GM03348 (cell line): ENCODE measurements at places on chromosomes 3 and 15.

DNA sequence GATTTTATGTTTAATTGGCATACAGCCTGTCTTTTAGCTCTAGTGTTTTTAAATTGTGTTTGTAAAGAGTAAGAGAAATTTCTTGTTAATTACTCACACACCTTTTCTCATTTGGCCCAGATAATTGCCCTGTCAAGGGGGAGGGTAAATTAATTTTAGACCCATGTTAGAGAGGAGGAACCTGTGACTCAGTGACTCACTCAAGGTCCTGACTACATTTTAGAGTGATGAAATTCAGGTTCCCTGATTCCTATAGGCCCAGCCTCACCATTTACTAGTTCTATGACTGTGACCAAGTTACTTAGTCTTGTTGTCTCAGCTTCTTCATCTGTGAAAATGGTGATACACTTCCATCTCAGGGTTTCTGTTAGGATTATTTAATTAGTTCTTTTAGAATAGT, 125.2 kb upstream of the DPH6 start:
- DNase-seq: no peak

GRCh38 chr3:32575451-32576113, 4.9 kb upstream of the DYNC1LI1 start:
- DNase-seq: no peak

DNA sequence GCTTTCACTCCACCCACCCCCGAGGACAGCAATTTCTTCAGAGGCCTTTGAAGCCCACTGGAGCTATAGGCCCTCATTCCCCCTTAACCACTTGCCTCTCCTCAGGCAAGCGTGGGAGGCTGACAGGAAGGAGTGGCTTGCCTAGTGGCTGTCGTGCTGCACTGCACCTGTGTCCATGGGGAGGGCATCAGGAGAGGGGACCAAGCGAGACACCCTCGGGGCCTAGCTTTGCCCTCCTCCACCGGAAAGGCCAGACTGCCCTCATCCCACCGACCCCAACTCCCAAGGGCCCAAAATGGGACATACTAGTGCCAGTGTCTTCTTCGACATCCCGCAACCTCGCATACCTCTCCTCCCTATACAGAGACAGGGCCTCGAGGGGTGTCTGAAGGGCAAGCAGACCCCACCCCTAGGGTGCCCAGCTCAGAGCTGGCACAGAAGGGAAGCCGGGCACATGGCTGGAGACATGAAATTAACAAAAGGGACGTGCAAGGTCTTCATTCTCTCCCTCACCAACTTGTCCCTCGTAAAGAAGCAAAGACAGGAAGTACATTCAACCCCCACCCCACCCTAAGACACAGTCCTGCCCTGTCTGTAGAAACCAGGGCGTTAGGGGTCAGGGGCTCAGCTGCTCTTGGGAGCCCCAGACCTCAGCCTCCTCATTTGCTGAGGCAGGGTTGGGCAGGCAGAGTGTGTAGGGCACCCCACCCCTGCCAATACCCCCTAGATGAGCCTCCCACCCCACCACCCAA, 24.3 kb downstream of the VIPR1 start:
- no peak for DNase-seq

- no peak for DNase-seq
Observed at GRCh38 chr3:152390647-152391046, 121.9 kb downstream of the MBNL1 start.

DNA sequence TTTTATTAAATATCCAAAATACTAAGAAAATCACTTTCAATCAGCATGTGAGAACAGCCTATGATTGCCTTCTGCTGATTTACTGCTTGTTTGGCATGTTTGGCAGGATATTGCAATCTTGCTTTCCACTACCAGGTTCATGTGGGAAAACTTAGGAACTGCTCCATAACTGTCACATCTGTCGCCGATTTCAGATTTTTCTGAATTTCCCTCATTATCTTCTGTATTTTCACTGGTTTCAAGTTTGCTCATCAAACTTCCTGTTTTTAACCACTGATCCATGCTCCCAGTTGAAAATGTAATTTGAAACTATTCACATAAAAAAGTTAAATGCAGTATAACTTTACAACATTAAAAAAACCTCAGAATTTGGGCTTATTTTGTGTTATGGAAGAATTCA, 93.0 kb downstream of the NFKBIZ start:
- no peak for DNase-seq

DNA sequence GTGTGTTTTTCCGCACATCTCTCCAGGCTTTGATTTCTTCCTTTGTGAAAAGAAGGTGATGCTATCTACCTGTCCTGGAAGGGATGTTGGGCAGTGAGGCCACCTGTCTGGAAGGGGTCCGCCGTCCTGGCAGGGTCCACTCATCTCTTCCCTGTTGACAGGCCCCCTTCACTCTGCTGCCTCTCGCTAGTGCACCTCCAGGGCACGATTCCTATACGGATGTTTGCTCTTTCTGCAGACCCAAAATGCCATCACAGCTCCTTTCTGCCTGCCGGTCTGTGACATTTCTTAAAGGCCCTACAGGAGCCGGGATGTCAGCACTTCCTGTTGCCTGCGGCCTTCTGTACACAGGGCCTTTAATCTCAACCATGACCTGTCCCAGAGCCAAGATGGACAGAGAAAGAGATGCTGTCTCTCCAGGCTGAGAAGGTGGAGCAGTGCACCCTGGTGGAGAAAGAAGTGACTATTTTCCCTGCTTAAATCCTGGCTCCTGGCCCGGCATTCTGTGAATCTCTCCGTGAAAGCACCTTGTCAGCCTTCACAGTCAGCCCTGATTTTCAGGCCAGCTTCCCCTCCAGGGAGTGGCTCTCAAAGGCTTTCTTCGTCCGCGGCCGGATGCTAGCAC, 7.4 kb downstream of the FAM3D start:
- peak; percentile 57 for DNase-seq

GRCh38 chr3:134034005-134034785, 4.5 kb upstream of the SLCO2A1 start:
- DNase-seq: peak; percentile 51

GRCh38 chr3:186966406-186966805, 36.1 kb downstream of the ST6GAL1 start:
- DNase-seq: no peak

- peak; percentile 43 for DNase-seq
Observed at GRCh38 chr3:72347819-72348319, 500.4 kb downstream of the SHQ1 start.

DNA sequence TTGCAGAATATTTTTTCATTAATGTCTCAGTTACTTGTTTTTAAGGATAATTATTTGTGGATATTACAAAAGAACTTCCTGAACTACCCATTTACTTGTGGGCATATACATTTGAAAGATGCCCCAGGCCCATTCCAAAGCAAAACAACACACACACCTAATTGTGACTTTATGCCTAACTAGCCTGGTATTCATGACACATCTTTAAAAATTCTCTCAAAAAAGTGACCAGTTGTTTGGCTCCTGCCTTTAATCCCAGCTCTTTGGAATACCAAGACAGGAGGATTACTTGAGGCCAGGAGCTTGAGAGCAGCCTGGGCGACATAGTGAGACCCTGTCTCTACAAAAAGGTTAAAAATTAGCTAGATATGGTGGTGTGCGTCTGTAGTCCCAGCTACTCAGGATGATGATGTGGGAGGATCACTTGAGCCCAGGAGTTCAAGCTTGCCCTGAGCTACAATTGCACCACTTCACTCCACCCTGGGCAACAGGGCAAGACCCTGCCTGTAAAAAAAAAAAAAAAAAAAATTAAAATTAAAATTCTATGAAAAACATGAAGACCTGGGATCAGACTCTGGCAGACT, 51.7 kb upstream of the SLC4A7 start:
- no peak for DNase-seq

- DNase-seq: no peak
Observed at GRCh38 chr15:92819278-92820235, 80.6 kb upstream of the CHD2 start.

DNA sequence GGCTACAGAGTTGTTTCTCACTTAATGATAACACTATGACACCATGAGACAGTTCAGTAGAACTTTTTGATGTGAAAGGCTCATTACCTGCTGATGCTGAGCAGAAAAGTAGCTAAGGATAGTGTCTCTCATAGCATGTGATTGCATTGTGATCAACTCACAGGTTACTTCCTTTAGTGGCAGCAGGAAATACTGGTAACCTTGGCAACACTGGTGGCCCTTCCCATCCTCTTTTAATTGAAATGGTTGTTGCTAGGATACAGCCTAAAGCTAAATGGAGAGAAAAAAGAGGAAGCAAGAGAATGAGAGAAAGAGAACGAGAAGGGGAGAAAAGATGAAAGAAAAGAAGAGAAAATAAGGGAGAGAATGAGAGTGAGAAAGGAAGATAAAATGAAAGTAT, 204.7 kb upstream of the GAP43 start:
- no peak for DNase-seq

DNA sequence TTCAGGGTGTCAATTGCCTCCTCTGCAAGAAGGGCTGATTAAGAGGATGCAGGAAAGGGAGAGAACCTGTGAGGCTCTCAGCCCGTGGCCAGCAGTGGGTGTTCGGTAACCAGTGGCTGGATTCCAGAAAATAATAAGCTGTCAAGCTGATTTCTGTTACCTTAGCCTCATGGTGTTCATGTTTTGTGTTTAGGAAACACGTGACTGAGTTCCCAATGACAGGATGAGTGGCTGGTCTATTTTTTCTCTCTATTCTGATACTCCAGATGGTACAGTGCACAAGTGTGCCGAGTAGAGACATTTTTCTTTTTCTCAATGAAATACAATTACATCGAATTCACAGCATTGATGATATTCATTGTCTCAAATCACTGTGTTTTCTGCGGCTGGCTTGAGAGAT, 43.6 kb downstream of the EDEM1 start:
- no peak for DNase-seq

DNA sequence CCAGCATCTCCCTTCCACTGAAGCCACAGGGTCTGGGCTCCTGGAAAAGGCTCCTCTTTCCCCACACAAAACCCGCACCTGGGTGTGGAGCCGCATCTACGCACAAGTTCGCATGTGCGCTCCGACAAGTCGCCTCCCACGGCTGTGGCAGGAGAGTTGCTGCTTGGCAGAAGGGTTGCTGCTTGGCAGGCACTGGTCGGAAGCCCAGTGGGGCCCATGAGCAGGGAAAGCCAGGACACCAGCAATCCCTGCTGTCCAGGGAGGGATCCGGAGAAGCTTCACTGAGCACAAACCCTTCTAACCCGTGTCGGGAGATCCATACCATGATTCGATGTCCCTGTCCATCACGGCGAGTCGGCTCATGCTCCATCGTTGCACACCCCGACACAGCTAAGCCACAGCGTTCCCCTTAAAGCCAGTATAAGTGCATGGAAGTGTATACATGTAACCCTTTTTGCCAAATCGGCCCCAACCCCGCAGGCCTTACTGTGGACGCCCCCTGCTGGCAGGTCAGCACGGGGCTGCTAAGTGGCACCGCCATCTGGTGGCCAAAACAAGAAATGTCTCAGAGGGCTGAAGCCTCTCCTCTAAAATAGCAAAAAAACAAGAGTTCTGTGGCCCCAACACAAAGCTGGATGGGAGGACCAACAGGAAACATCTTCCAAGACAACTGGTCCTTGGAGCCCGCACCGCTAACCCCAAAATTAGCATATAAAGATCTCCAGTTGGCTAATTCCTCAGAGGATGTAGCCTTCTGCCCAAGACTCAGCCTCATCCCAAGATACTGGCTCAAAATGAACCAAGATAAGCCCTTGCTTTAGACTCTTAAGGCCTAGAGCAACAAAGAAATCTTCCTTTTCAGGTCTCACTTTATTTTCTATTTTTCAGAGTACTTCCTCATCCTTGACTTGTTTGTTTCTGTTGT, 8.3 kb downstream of the ANKRD63 start:
- peak; percentile 91 for DNase-seq

GRCh38 chr3:132378048-132378762, 39.1 kb upstream of the DNAJC13 start:
- no peak for DNase-seq

- DNase-seq: peak; percentile 42
Observed at GRCh38 chr3:30496066-30496966, 110.1 kb upstream of the TGFBR2 start.

- no peak for DNase-seq
Observed at GRCh38 chr15:66193066-66193465, 60.5 kb downstream of the MEGF11 start.

DNA sequence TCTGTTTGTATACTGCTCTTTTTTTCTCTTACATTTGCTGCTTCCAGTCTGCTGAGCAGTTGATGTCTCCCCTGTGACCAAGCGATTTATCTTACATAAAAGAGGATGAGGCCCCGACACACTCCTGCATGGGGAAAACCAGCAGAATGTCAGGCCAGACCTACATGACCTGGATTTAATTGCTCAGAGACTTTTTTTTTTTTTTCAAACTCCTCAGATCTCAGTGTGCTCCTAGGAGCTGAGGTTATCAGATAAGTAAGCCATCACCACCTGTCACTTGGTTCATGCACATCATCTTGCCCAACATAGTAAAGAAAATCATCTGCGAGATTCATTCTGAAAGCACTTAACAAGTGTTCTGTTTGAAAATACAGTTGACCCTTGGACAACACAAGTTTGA, 163.1 kb downstream of the PLCL2 start:
- no peak for DNase-seq
